Urothelium cell line (cell line): ENCODE measurements at places on chromosomes 1 and 21.

DNA sequence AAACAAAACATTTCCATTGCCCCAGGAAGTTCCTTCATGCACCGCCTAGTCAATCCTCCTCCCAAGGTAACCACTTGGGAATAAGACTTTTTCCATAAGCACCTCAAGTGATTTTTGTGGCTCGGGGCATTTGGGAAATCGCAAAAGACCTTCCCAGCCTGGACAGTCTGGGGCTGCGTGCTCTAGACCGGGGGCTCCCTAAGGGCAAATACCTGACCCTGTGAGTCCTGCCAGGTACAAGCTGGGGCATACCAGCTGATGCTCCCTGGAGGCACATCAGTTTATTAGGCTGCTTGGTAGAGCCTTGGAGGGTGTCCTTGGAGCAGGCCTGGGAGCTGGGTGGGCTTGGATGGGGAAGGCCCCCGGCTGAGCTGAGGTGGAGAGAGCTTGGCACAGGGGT lies 34.4 kb downstream of the ALPL start:
- DNase-seq: no peak

DNA sequence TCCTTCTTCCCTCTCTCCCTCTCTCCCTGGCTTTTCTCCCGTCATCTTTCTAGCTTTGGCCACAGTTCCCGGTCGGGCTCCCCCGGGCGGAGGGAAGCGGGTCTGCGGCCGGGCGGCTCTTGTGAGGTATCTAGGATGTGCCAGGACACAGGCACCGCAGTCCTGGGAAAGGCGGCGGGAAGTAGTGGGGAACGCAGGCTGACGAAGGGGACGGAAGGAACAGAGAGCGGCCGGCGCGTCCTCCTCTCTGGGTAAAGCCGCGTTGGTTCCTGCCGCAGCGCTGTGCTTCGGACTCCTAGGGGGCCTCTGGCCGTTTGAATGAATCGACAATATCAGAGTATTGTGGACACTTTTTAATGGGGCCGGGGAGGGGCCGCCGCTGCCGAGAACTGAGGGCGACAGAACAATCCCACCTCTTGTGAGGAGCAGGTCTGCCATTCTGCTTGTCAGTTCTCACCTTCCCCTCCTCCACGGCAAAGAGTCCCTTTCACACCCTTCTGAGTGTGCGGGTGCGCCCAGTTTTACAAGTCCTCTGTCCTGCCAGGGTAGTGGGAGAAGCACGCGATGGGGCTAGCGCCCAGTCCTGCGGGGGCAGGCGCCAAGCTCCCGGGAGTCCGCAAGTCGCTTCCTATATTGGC lies 1.2 kb upstream of the LHX9 start:
- DNase-seq: peak; percentile 83

GRCh38 chr1:17566892-17567291 lies 27.4 kb downstream of the ARHGEF10L start:
- DNase-seq: no peak

- DNase-seq: no peak
Measured at GRCh38 chr1:233607252-233608119, 6.4 kb upstream of the KCNK1 start.

GRCh38 chr1:19582318-19582717 lies 61.8 kb upstream of the NBL1 start:
- DNase-seq: peak; percentile 12

DNA sequence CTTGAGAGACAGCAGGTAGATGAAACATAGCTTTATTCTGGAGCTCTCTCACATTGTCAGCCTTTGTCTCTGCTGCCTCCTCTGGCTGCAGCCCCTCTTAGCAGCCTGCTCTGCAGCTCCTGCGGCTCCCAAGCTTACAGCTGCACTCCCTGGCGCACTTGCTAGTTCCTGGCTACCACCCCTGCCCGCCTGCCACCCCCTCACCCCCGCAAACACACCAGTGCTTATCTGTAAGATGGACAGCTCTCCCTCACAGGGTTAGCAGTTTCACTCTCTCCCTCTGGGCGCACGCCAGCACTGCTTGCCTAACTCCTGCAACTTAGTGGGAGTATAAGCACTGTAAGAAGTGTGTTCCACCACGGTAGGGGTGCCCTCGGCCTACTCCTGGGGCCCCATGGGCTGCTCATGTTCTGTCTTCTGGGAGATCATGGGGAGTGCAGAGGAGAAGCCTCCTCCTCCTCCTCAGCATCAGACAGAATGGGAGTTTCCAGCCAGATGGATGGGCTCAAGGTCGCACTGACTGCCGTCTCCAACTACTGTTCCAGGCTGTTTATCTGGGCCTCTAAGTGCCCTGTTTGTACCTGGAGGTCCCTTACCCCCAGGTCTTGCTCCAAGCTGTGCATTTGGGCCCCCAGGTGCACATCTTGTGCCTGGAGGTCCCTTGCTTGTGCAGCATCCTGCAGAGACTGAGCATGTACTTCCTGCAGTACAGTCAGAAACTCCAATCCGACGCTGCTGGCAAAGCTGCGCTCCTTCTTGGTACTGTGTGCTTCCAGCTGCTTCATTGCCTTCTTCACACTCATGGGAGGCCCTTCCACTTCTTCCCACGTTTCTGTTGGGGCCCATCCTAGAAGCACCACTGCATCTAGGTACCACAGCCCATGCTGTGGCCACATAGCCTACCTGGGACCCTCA lies 1388.1 kb downstream of the AMY1C start:
- DNase-seq: peak; percentile 20

DNA sequence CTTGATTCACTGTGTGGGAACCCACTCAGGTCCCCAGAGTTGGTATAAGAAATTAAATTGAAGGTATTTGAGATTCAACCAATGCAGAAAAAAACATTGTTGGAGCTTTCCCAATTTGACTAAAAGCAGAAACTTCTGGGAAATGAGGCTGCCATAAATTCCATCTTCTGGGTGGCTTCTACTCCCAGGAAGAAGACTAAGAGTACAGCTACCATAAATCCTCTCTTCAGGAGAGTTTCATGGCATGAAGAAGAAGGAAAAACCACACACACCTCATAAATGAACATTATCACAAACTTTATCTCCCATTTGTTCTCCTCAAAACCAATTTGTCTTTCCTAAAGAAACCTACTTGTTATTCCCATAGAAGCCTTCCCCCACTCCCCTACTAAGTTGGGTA lies 283.9 kb downstream of the DPYD start:
- DNase-seq: no peak

GRCh38 chr1:221013691-221014660 lies 134.7 kb downstream of the HLX start:
- DNase-seq: no peak

DNA sequence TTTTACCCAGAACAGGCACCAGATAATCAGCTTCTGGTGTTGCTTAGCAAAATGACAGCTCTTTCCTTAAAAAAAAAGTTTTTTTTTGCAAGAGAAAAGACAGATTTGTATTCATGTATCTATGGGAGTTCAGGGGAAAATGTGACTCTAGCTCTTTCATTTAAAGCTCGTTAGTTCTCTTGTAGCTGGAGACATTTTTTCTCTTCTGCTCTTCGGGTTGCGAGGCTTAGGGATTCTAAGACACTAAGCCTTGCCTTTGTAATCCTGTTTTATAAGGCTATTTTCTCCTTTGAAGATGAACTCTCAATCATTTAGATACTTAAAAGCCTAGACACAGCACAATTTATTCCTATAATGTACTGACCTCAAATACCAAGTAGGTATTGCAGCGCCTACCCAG lies 40.3 kb upstream of the EDARADD start:
- DNase-seq: no peak

- DNase-seq: peak; percentile 38
Measured at GRCh38 chr1:9249534-9250410, 15.2 kb downstream of the H6PD start.

DNA sequence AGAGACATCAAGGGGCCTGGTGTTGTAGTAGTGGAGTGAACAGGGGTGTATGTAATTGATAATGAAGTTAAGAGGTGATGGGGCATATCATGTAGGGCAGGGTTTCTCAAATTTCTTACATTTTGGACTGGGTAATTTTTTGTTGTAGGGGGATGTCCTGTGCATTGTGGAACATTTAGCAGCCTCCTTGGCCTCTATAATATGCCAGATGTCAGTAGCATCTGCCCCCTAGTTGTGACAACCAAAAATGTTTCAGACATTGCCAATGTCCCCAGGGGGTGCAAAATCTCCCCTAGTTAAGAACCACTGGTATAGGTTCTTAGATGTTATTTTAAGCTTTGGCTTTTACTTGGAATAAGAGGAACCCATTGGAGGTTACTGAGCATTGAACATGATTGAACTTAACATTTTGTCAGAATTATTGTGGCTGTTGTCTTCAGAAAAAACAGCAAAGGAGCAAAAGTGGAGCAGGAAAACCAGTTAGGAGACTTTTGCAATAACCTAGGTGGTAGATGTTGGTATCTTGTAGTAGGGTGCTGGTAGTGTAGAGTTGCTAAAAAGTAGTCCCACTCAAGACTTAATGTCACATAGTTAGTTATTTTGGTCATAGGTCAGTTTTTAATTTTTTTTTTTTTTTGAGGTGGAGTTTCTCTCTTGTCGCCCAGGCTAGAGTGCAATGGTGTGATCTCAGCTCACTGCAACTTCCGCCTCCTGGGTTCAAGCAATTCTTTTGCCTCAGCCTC lies 6.2 kb downstream of the ZNF326 start:
- DNase-seq: no peak

- DNase-seq: peak; percentile 46
Measured at GRCh38 chr1:57632401-57632800, 208.5 kb upstream of the DAB1 start.

GRCh38 chr1:53992085-53992874 lies 25.7 kb downstream of the LDLRAD1 start:
- DNase-seq: no peak

- peak; percentile 24 for DNase-seq
Measured at GRCh38 chr1:62142496-62142895, 52.2 kb upstream of the L1TD1 start.

- DNase-seq: no peak
Measured at GRCh38 chr1:48691429-48692001, 85.2 kb downstream of the BEND5 start.

GRCh38 chr1:202856014-202856413 lies 32.9 kb downstream of the RABIF start:
- no peak for DNase-seq

DNA sequence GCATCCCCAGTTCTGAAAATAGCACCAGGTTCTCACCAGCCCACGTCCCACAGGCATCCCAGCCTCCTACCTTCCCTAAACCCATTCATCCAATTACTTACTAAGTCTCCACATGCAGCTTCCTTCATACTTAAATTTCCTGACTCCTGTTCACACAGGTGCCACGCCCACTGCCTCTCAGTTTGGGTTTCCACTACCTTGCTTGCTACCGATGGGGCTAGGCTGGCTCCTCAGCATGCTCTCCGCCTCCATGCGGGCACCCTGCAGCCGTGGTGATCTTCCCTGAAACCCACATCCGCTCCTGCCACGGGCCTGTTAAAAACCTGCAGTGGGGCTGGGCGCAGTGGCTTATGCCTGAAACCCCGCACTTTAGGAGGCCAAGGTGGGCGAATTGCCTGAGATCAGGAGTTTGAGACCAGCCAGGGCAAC lies 70.4 kb upstream of the ANGPTL1 start:
- no peak for DNase-seq

GRCh38 chr1:177307771-177308170 lies 137.0 kb downstream of the BRINP2 start:
- DNase-seq: peak; percentile 26

DNA sequence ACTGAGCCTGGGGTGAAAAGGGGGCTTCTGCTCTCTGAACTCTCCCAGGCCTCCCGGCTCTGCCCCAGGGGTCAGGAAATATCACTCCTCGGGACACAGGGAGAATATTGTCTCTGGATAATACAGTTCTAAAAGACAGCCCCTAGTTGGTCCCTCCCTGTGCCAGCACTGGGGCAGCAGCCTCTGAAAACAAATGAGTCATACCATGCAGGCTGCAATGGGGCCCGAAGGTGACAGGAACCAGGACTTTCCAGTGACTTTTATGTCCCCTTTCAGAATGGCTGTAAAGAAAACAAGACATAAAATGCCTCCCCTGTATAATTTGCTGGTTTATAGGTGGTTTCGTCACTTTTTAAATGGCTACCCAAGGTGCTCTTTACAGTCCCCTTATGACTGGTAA lies 360.0 kb downstream of the NPHP4 start:
- DNase-seq: no peak

DNA sequence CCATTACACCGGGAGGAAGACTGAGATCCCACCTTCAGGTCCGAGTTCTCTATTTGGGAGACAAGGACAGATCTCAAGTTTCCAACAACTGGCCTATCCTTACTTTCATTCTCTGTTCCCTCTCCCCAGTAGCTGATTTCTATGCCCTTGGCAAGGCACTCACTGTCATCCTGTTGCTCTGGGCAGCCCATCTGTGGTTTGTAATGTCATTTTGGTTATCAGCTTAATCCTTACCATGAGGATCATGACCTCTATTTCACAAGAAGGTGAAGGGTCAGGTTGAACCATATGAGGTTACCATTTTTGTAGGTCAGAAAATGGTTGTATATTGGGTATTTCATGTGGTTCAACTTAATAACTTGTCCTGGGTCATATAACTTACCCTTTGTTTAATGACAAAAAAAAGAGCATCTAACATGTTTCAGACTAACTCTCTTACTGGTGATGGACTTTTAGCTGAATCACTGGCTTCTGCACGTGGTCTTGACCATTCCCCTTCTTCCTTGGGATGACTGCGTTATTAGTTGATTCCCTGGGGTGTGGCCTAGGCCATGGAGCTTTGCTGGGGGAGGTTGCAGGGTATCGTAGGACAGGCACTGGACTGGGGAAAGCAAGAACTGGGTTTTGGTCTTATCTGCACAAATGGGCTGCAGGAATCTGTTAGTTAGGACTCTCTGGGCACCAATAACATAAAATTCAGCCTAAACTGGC lies 120.2 kb downstream of the ACTL8 start:
- DNase-seq: no peak

DNA sequence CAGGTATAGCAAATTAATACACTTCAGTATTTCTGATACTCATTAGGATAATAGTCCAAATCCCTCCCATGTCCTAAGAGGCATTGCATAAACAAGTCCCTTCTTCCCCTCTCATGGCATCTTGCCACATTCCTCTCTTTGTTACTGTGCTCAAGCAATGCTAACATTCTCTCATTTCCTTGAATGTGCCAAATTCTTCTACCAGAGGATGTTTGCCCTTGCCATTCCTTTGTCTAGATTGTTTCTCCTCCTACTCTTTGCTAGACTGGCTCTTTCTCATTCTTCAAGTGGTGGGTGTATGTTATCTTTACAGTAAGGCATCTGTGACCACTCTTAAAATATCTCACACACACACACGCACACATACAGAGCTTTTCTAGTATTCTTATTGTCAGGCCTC lies 621.0 kb upstream of the CXADR start:
- DNase-seq: peak; percentile 40

DNA sequence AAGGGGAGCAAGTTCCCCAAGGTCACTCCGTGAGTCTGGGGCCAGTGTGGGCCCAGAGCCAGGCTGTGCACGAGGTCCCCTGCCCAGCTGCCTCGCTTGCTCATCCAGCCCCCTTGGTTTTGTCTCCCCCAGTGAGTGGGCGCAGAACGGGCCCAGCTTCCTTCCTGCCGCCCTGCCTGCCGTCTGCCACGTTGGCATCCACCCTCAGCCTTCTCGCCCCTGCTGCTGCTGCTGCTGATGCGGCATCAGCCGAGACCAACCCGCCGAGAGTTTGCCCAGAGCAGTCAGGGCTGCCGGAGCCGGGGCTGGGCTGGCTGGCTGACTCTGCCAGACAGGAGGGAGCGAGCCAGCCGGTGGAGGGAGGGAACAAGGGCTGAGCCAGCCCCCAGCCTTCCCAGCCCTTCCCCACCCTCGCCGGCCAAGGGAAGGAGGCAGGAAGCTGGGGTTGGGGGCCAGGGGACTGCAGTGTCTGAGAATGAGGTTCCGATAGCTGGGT lies 31.4 kb upstream of the WASF2 start:
- no peak for DNase-seq
